ENCODE measurements at places on chromosomes 6 and 20.

GRCh38 chr20:14838663-14839628, 501.5 kb upstream of the FLRT3 start:
- DNase-seq = no peak

- no peak for DNase-seq
Observed at GRCh38 chr6:152950240-152950639, 32.6 kb downstream of the FBXO5 start.

DNA sequence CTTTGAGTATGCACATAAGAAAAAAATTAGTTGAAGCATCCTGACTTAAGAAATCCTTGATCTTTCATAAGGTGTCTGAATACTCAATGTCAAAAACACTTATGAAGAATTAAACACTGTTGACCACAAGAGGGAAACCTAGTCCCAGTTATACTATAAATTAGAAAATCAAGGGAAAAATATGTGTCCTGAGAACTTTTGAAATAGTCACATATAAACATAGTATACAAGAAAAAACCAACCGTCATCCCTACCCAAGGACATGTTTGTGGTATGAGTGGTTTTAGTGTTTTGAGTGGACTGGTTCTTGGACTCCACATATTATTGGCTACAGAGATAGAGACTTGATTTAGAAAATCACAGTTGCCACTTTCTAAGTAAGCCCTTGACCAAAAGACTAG, 7.6 kb upstream of the HLA-DRA start:
- DNase-seq = no peak

- no peak for DNase-seq
Observed at GRCh38 chr6:37548067-37548674, 48.5 kb upstream of the CCDC167 start.

DNA sequence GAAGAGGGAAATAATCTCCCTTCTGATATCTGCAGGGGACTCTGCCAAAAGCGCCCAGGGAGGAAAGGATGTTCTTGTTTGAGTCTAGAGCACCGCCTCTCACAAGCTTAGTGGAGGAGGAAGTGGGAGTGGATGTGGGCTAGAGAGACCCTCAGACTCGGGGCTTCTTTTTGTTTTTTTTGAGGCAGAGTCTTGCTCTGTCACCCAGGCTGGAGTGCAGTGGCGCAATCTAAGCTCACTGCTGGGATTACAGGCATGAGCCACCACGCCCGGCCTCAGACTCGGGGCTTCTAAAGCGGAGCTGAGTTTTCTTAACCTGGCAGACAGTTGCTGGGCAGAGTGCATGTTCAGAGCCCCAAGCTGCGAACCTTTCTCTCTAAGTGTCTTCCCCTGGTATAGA, 310.8 kb downstream of the BMP7 start:
- DNase-seq = no peak

GRCh38 chr20:19761326-19761725, 3.3 kb downstream of the RIN2 start:
- DNase-seq = no peak

DNA sequence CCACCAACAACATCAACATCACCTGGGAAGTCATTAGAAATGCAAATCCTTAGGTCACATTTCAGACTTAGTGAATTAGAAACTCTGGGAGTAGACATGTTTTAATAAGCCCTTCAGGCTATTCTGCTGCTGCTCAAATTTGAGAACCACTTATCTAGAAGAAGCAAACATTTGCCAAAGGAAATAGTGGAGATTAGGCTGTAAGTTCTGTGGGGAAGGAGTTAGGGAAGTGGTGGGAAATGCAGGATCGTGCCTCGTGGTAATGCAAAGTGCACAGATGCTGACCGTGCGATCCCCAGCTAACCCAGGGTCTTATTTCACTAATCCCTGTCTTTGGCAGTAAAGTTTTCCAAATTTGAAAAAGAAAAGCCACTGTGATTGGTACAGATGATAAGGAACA, 328.5 kb downstream of the EPM2A start:
- DNase-seq = no peak

GRCh38 chr6:64221776-64222175, 586.2 kb downstream of the PHF3 start:
- no peak for DNase-seq

- no peak for DNase-seq
Observed at GRCh38 chr20:15756002-15756753, 817.1 kb downstream of the KIF16B start.

DNA sequence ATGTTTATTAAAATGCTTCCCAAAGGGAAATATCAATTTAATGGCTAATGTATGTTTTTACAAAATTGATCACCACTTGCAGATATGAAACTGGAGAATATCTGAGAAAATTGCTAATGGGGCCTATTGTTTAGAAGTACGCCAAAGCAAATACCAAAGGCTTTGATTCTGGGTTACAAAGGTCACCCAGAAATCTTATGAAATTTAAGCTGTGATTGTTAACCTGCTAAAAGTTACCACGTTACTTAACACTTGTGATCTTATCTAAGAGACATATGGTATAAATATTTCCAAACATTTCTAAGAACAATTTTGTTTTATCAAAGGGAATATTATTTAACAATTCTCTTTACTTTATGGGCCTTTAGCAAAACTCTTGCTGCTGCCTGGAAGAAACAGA, 383.3 kb downstream of the TFAP2A start:
- no peak for DNase-seq

DNA sequence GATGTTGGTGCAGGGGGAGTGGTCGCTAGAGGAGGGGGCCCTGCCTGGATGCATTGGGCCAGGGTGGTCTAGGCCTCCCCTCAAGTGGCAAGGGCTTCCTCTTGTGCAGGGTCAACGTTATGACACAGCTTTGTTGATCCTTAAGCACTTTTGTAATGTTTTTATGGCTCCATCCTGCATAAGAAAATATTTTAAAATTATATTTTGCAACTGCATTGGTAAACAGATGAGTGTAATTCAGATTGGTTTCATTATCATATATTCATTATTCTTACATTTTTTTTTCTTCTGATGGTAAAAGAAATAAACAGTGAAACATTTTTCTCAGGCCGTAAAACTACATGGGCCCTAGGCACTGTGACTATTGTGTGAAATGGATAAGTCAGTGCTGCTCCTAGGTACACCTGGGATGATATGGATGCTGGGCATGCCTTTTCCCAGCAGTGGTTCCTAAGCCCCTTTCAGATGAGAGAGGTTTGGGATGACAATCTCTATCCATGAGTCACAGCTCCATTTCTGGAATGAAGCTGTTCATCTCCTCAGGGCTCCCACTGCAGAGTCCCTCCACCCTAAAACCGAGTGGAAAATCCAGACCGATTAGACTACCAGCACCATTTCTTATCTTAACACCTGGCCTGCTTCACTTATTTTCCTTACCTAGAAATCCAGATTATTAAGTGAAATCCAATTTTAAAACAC, 5.8 kb upstream of the SIM1 start:
- no peak for DNase-seq

- DNase-seq = no peak
Observed at GRCh38 chr6:169175360-169175887, 78.2 kb downstream of the THBS2 start.

DNA sequence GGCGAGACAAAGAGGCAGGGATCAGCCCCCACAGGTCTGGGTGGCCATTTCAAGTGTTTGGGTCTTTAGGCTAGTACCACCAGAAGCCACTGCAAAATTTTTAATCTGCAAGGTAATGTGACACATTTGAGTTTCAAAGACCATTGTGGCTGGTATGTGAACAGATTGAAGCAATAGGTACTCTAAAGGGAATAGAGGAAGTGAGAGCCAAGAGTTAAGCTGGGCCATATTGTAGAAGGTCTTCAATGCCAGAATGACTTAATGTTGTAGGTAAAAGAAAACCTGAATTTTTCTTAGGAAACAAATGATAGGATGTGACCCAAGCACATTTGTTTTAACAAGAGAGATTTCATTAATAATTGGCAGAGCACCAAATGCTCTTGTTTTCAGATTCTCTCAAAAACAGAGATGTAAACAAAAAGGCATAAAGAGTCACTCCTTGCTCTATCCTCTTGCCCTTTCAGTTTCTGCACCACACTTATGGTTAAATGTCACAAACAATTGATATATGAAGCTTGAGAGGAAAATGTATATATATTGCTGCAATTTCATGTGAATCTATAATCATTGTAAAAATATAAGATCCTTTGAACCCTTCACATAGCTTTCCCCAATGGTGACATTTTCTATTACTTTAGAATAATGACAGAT, 307.1 kb upstream of the PLN start:
- no peak for DNase-seq

GRCh38 chr20:48267860-48268633, 482.8 kb upstream of the SULF2 start:
- DNase-seq = no peak

- DNase-seq = no peak
Observed at GRCh38 chr20:4136078-4136966, 121.0 kb upstream of the RNF24 start.

DNA sequence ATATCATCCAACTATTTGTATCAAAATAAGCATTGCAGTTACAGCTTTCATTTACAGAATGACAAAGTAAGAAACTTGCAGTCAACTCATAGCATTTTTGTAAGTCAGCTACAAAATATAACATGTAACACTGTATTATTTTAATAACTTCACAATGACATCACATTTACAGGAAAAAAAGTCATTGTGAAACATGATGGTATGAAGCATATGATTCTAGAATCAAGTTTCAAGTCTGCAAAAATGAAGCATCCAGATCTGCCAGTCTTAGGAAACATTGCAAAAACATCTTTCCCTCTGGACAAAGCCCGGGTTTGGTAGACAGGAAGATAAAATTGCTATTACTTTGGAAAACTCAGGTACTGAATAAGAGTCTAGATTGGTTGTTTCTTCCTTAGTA, 263.9 kb upstream of the NT5E start:
- no peak for DNase-seq

DNA sequence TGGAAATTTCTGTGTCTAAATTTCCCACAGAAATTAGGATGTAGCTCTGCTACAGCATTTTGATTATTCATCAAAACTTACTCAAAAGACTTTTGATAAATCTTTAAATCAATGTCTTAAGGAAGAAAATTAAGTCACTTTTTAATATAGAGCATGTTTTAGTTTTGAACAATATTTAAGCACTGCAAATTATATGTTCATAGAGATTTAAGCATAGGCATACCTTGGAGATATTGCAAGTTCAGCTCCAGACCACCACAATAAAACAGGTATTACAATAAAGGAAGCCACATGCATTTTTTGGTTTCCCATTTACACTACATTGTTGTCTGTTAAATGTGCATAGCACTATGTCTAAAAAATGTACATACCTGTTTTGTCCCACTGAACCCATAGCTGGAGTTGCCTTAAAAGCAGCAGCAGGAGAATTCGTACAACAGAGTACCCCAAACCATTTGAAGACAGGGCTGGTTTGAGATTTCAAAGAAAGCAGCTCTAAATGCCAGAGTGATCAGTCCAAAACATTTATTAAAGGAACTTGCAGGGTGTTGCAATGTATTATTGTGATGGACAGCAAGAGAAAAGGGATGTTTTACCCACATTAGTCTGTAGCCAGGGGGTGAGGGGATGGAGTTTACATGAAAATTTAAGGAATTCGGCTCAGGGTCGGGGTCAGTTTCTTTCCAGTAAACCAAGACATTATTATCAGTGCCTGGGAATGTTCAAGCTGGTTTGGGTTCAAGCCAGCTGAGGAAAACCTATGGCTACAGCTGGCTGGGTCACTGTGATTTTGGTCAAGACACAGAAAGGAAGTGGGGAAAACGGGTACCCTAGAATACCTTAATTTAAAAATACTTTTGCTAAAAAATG, 6.3 kb upstream of the LOC128125822 start:
- no peak for DNase-seq

DNA sequence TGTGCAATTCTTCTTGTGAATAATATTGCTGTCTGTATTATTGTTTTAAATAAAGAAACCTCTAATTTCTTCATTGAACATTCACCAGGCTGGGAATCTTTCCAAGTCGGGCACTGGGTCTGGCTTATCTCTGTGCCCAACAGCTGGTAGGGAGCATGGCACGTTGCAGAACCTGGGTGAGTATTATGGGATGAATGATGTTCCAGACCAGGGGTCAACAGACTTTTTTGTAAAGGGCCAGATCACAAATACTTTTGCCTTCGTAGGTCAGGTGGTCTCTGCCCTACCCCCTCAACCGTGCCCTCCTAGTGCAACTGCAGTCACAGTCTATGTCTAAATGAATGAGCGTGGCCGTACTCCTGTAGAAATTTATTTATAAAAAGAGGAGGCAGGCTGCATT, 81.6 kb upstream of the FOXQ1 start:
- no peak for DNase-seq

DNA sequence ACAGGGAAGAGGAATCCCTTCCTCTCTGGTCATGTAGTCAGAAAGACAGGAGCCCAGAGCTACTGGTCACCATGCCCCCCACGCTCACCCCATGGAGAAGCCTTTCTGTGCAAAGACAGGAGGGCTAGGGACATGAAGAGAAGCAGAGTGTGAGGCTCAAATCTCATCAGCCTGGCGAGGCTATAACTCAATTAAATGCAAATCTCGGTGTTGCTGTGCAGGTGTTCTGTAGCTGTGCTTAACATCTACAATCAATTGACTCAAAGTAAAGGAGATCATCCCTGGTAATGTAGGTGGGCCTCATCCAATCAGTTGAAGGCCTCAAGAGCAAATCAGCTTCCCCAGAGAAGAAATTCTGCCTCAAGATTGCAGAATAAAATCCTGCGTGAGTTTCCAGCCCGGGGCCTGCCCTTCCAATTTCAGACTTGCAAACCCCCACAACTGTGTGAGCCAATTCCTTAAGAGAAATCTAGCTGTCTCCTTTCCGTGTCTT, 64.4 kb downstream of the CHMP4B start:
- no peak for DNase-seq

DNA sequence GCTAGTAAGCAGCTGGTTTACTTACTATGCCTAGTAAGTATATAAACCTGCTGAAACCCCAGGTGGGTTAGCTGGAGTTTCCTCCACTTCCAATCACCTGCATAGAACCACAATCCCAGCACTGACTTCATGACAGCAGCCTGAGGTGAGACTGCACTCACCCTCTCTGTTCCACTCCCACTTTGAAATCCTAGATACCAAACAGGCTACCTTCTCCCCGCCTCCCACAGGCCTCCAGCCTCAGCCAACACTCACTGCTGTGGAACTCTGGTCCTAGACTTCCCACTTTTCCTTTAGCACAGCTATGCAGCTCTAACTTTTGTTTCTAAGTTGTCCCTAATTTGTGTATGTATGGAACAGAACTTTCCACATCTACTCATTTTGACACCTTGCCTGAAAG, 149.7 kb upstream of the ARID1B start:
- DNase-seq = no peak

- no peak for DNase-seq
Observed at GRCh38 chr6:38078671-38079070, 259.1 kb downstream of the ZFAND3 start.

GRCh38 chr6:13472976-13473767, 14.2 kb downstream of the GFOD1 start:
- no peak for DNase-seq

DNA sequence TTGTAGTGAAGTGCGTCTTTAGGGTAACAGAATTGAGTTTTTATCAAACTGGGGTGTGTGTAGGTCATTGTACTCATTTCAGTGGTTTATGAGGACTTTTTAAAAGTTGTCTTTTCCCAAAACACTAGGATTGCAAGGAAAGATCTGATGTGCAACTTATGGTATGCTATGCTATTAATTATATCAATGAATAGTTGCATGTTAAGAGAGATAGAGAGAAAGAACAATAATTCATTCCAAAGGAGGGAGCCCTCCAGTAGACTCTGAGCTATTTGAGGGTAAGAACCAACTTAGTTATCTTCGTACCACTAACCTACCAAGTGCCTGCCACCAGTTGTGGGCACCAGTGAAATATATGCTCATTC, 117.1 kb downstream of the RNF144B start:
- no peak for DNase-seq

GRCh38 chr6:14754751-14755513, 490.9 kb upstream of the JARID2 start:
- no peak for DNase-seq

- no peak for DNase-seq
Observed at GRCh38 chr20:30811885-30812671, 445.4 kb upstream of the DEFB115 start.
